Left hindlimb (tissue), 1 donor: ENCODE measurements at places on chromosomes 5 and 9.
A peak's percentile ranks its signal among the peaks of the same experiment; 100 is the strongest.

DNA sequence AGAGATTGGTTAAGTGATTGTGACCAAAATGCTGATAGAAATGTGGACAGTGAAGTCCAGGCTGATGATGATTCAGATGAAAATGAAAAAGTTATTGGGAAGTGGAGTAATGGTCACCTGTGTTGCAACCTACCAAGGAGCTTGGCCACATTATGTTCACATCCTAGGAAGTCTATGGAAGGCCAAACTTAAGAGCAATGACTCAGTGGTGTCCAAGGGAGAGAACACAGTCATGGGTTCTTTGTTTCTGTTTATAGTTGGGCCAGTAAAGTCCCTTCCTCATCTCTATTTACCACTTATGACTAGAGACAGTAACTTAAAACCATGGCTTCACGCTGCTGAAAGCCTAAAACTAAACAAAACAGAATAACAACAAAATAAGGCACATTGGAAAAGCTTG is 555.3 kb upstream of the DAB2 start:
- no peak for DNase-seq

DNA sequence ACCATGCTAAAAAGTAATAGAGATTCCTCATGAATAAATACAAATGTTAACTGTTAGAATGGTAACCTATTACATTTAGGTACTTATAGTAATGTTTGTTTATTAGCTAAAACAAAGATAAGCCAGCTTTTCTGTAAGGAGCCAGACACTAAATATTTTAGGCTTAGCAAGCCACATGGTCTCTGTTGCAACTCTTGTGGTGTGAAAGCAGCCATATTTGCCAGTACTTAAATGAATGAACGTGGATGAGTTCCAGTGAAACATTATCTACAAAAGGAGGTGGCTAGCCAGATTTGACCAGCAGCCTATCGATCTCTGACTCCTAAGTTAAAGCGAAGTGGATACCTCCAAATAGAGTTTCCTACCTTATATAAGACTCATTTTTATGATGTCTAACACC is 331.6 kb downstream of the CDH12 start:
- no peak for DNase-seq

GRCh38 chr5:94433397-94434163 is 184.8 kb downstream of the KIAA0825 start:
- DNase-seq: no peak

- no peak for DNase-seq
These were observed 125.4 kb downstream of the C5orf15 start for GRCh38 chr5:133842846-133843611.

DNA sequence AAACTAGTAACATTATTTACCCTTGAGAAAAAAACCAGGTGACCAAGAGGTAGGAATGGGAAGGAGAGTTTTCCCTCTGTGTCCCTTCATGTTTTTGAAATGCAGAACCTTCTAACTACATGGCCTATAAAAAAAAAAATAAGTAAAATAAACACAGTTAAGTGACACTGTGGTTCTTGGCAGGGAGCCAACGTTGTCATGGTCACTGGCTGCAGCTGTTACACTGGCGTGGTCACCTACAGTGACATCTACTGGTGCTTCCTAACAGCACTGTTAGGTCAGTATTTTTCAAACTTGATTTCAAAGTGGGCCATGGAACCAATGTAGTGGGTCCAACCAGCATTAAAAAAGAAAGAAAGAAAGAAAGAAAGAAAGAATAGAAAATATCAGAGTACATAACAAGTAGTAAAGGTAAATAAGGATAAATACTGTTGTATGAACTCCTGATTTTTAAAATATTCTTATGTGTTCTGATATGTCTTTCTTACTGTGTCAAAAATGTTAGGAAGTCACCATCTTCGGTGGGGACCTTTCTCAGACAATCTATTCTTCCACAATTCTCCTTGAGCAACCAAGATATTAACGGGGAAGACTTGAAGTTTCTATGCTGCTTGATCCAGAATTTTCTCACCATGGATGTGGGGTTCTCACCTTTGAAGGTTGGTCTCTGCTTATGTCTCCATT is 59.1 kb upstream of the PJA2 start:
- peak; percentile 91 for DNase-seq
